ENCODE measurements at places on chromosomes 12 and 14.
A peak's percentile ranks its signal among the peaks of the same experiment; 100 is the strongest.

GRCh38 chr12:59808317-59808910, 212.6 kb downstream of the SLC16A7 start:
- no peak for DNase-seq

GRCh38 chr12:125734137-125734536, 668.9 kb downstream of the AACS start:
- DNase-seq = no peak

- no peak for DNase-seq
These were observed 105.4 kb downstream of the ITPR2 start for GRCh38 chr12:26727482-26728204.

- DNase-seq = no peak
These were observed 398.8 kb downstream of the SEC23A start for GRCh38 chr14:38704220-38704619.

GRCh38 chr12:10700581-10700980, 22.5 kb downstream of the YBX3 start:
- no peak for DNase-seq

GRCh38 chr14:102218688-102219087, 79.0 kb downstream of the WDR20 start:
- DNase-seq = no peak

DNA sequence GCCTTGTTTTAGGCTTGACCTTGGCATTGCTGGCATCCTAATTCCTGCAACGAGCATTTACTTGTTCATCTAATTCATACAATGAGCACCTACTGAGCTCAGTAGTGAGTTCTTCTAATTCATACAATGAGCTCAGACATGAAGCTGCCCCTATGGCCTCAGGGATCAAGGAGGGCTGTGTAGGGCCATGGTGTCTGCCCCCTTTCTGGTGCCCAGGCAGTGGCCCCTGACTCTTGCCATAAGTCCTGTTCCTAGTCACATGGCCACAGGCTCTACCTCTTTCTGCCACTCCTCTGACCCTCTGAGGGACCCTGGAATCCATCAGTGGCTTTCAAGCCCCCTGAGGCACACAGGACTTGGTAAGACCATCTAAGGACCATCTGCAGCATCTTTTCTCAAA, 148.8 kb downstream of the ZFP36L1 start:
- no peak for DNase-seq

DNA sequence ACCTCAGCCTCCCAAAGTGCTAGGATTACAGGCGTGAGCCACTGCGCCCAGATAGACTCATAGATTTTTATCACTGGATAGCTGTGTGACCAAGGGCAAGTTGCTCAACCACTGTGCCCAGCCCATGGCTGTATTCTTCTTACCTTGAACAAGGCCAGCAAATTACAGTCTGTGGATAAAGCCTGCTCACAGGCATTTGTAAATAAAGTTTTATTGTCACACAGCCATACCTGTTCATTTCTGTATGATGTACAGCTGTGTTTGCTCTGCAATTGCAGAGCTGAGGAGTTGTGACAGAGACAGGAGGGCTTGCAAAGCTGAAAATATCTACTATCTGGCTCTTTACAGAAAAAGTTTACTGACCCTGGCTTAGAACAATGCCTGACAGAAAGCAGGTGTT, 35.2 kb upstream of the LHX5 start:
- DNase-seq = no peak

GRCh38 chr14:89724628-89724960, 229.9 kb downstream of the EFCAB11 start:
- peak; percentile 49 for DNase-seq

GRCh38 chr12:16392846-16393535, 45.5 kb downstream of the MGST1 start:
- DNase-seq = no peak

- no peak for DNase-seq
These were observed 22.0 kb downstream of the LRTM2 start for GRCh38 chr12:1842183-1842904.

DNA sequence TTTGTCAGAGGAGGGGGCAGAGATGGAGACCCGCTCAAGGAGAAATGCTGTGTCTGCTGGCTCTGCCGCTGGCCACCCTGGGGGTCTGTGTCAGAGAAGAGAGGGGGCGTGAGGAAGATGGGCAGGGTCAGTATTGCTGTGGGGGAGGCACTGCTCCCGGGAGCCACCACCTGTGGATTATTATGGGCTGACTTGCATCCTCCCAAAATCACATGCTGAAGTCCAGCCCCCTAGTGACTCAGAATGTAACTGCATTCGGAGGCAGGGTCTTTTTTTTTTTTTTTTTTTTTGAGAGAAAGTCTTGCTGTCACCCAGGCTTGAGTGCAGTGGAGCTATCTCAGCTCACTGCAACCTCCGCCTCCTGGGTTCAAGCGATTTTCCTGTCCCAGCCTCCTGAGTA, 12.3 kb downstream of the ABCD4 start:
- no peak for DNase-seq

GRCh38 chr12:58888131-58888783, 32.0 kb downstream of the LRIG3 start:
- no peak for DNase-seq

DNA sequence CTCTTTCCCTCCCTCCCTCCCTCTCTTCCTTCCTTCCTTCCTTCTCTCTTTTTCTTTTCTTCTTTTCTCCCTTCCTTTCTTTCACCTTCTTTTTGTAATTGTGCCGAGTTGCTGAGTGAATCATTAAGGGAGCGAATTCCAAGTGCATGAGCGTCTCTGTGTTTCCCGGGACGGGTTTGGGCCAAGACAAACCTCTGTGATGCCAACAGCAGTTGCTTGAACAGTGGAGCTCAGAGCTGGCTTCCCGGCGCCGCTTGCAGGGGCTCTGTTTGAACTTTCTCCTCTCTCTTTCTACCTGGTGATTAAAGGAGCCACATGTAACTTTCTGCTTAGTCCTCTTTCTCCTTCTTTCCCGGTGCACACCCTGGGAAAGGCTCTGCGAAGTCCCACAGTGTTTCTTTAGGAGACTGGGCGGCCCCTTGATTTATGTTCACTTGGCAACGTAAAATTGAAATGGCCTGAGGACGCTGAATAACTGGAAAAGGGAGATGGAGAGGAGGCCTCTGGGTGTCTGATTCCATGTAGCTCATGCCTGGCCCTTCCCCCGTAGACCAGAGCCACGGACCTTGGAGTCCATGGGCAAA, 33.7 kb upstream of the MAP1LC3B2 start:
- no peak for DNase-seq

GRCh38 chr12:15453613-15454012, 131.3 kb downstream of the PTPRO start:
- DNase-seq = no peak

- DNase-seq = no peak
These were observed 77.0 kb downstream of the SLC25A47 start for GRCh38 chr14:100400115-100400514.

- DNase-seq = no peak
These were observed 53.6 kb downstream of the R3HDM2 start for GRCh38 chr12:57377103-57377840.

- DNase-seq = no peak
These were observed 76.9 kb upstream of the TMEM263 start for GRCh38 chr12:106878804-106879203.

- no peak for DNase-seq
These were observed at the start of gene PLEK2 for GRCh38 chr14:67411820-67412421. Gene PLEK2 (minus strand): TSS chr14:67412165. CDS start chr14:67412059, 106 bp downstream.

- peak; percentile 86 for DNase-seq
These were observed 154.3 kb downstream of the CEP83 start for GRCh38 chr12:94305130-94305957.

DNA sequence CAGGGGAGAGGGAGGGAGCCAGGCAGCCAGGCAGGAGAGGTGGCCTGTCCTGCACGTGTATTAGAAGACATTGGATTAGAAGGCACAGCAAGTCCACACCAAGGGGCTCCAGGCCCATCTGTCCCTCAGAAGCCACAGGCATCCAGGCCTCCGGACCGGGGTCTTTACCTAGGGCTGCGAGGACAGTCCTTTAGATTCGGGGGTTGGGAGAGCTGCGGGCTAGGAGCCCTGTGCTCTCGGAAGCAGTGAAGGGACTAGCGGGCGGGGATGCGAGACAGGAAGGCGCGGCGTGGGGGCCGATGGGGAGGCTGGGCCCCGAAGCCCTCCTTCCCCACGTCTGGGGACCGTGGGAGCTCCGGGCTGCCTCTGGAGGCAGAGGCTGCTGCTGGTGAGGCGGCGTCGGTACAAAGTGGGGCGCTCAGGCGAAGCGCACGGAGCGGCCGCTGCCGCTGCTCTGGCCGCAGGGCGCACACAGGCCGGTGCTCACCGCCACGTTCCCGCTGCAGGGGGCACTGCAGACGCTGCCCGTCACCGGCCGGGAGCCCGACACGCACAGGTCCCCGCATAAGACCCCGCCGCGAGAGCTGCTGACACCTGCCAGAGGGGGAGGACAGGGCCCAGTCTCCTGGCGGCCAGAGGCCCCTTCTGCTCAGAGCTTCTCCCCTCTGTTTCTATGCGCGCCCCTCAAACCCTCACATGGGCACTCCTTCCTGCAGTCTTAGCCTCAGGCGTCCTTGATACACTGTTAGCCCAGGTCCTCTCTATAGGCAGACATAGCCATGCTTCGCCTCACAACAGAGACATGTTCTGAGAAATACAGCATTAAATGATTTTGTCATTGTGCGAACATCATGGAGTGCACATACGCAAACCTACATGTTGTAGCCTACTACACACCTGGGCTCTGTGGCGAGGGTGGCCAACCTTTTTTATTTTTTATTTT, 17.3 kb downstream of the KRT7 start:
- DNase-seq = no peak

- no peak for DNase-seq
These were observed 28.5 kb downstream of the JDP2 start for GRCh38 chr14:75456069-75456996.

- no peak for DNase-seq
These were observed 32.0 kb downstream of the MYL2 start for GRCh38 chr12:110888256-110888991.

GRCh38 chr12:91836696-91837095, 308.9 kb downstream of the BTG1 start:
- DNase-seq = no peak
